SIG-M5 (cell line): ENCODE measurements at places on chromosomes 1 and 21.

GRCh38 chr1:210691039-210691610, 362.4 kb downstream of the HHAT start:
- no peak for DNase-seq

DNA sequence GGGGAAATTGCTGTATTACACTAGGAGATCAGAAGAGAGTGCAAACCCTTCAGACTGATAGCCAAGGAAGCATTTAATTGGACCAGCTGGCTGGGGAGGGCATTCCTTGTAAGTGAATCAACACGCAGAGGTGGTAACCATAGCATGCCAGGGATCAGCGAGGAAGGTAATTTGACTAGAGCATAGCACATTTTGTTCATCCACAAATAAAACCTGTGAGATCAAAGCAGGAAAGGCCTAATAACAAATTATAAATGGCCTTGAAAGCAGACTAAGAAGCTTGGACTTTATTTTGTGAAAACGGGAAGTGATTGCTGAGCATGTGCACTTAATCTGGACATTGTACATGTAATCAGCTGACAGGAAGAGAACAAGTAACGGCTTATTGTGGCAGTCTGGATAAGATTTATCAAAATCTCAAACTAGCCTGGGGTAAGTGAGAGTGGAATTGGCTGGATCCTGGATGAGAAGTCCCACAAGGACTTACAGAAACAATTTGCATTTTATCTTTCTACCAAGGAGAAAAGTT, 11.7 kb upstream of the CD55 start:
- DNase-seq, result no peak

GRCh38 chr1:226785805-226786204, 46.7 kb upstream of the ITPKB start:
- DNase-seq, result no peak

GRCh38 chr1:226438007-226438406, 30.1 kb upstream of the PARP1 start:
- DNase-seq, result no peak

GRCh38 chr1:64122588-64122987, 80.8 kb upstream of the UBE2U start:
- no peak for DNase-seq

- DNase-seq, result no peak
Observed at GRCh38 chr1:1435106-1435903, at the start of gene VWA1. TSS of gene VWA1 (plus strand) at chr1:1435690. CDS start at chr1:1435749, 59 bp downstream.

- DNase-seq, result no peak
Observed at GRCh38 chr21:46326110-46326703, 2.3 kb downstream of the PCNT start.

- no peak for DNase-seq
Observed at GRCh38 chr1:205767248-205767647, 8.0 kb downstream of the RAB29 start.

- no peak for DNase-seq
Observed at GRCh38 chr1:212525479-212526110, 83.0 kb upstream of the ATF3 start.

- no peak for DNase-seq
Observed at GRCh38 chr1:115160728-115161127, 71.4 kb upstream of the TSPAN2 start.

GRCh38 chr1:29849038-29849750, 612.9 kb downstream of the PTPRU start:
- no peak for DNase-seq

- no peak for DNase-seq
Observed at GRCh38 chr1:232932486-232933425, 17.7 kb upstream of the NTPCR start.

- DNase-seq, result no peak
Observed at GRCh38 chr1:58689167-58689566, 10.7 kb downstream of the MYSM1 start.

GRCh38 chr1:95583661-95584210, 349.7 kb downstream of the RWDD3 start:
- DNase-seq, result no peak

- no peak for DNase-seq
Observed at GRCh38 chr21:33015756-33016155, 10.0 kb upstream of the OLIG2 start.

- no peak for DNase-seq
Observed at GRCh38 chr1:27364696-27365371, 1.9 kb downstream of the MAP3K6 start.

DNA sequence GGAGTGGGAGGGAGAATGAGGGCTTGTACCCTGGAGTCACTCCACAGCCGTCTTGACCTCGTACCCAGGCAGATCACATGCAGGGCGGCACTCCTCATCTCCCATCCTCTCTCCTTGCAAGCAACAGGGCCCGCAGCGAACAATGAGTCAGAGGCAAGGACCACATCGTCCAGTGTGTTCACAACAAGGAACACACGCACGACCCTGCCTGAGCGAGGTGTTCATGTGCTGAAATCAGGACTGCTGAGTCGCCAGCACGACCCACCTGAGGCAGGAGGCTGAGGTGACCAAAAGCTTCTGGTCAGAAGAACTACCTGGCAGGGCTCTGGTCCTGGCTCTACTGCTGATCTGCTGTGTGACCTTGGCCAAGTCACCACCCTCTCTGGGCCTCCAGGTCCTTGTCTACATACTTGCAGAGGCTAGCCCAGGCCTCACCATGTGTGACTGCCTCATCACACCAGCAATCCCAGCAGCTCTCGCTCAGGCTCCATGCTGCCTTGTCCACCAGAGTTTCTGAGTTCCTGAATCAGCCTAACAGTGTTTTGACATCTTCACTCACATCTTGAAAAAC, 78.0 kb downstream of the SSBP3 start:
- DNase-seq, result no peak

DNA sequence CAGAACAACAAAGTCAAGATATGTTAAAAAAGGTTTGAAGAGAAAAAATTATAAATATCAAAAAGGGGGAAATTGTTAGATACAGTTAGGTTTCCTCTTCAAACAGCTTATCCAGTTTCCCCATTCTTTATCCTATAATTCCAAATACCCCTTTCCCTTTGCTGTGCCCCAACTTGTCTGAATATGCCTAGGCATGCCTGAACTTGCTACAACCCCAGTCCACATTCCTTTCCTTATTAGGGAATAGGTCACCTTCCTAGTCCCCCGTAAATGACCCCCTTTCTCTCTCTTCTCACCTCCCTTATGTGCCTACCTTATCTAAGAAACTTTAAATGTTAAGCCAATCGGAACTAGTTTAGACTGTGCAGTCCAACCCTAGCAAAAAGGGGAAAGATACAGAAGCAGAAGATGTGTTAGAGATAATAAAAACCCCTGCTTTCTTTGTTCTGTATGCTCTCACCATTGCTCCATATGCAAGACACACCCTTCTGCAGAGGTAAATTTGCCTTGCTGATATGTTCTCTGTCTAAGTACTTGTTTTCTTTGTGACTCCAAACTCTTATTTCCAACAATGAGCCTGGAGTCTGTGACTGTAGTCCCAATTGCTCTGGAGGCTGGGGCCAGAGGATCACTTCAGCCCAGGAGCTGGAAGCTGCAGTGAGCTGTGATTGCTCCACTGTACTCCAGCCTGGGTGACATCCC, 810.1 kb downstream of the PLA2G4A start:
- no peak for DNase-seq

GRCh38 chr1:11337580-11338073, 64.6 kb downstream of the UBIAD1 start:
- DNase-seq, result no peak

DNA sequence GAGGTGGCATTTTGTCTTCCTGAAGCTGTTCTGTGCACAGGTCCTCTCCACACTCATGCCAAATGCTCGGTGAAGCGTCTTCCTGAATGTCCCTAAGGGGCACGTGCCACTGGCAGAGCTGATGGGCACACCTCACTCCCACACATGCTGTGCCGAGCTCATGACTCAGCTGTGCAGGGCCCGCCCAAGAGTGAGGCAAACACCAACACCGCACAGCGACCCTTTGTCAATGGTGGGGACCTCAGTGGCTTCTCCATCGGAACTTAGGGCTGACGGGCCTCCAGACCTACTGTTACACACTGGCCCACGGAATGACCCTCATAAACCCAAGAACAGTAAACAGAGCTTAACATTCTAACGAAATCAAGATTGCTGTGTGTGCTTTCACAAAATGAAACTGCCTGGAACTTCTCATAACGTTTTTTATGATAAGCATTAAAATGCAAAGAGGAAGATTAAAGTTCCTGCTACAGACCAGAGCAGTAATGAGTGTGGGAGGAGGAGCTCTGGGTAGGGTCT, 89.3 kb downstream of the SIM2 start:
- DNase-seq, result no peak

GRCh38 chr1:44584167-44584566, 90.1 kb downstream of the TMEM53 start:
- DNase-seq, result no peak

DNA sequence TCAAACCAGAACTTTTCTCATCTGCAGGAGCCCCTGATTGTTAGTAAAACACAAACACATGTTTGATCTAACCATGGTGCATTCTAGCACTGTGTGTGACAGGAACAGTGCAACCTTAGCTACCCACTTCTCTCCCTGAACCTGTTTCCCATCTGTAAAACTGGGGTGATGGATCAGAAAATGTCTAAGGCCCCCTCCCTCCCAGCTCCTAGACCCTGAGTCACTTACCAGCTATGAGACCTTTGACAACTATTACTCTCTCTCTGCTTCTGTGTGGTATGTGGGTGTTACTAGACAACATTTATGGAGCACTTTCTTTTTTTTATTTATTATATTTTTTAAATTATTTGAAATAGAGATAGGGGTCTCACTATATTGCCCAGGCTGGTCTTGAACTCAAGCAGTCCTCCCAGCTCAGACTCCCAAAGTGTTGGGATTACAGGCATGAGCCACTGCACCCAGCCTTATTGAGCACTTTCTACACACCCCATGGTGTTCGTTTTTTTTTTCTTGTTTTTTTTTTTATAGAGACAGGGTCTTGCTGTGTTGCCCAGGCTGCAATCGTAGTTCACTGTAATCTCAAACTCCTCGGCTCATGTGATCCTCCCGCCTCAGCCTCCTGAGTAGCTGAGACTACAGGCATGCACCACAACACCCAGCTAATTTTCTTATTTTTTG, 2.6 kb downstream of the INPP5B start:
- no peak for DNase-seq

DNA sequence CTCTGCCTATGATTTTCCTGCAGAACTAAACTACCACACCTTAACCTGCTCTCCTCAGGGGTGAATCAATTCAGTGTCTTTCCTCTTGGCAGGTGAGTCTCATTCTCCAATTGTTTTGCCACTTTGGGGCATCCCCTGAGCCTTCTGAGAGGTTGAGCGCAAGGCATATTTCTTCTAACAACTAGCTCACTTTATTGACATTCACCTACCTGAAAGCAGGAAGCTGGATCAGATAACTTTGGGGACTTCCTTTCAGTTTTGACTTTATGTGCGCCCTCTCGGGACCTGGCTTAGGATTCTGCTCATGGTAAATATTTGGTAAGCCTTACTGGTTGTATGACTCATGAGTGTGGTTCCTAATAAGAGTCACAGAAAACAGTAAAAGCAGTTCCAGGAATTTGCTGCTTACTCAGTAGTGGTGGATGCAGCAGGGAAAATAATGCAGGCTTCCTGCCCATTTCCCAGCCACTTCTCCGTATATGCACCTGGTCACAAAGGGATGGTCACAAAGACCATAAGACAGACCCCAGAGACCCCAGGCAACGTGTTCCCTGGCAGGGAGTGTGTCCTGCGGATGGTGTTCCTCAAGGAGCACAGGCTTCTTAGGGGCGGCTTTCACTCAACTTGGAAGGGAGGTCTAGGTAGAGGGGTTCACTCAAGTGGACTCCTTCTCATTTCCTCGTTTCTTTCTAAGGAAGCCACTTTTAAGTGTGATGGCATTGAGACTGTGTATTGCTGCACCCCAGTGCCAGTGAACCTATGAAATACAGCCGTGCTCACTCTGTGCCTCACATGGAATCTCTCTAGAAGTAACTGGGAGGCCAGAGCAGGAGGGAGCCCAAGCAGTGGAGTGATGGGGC, 22.0 kb upstream of the BATF3 start:
- DNase-seq, result no peak

DNA sequence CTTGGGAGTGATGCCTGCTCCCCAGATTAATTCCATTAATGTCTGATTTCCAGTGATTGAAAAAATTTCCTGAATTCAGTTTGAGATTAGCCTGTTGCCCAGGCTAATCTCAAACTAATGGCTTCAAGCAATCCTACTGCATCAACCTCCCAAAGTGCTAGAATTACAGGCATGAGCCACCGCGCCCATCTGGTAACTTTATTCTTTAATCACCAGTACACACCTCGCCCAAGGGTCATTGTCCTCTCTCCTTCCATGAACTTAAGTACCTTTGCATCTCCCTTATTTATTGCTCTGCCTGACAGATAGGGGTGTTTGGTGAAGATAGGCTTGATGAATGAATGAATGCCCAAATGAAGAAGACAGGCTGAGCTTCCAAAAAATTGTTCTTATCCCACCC, 366.5 kb downstream of the SIPA1L2 start:
- DNase-seq, result no peak

DNA sequence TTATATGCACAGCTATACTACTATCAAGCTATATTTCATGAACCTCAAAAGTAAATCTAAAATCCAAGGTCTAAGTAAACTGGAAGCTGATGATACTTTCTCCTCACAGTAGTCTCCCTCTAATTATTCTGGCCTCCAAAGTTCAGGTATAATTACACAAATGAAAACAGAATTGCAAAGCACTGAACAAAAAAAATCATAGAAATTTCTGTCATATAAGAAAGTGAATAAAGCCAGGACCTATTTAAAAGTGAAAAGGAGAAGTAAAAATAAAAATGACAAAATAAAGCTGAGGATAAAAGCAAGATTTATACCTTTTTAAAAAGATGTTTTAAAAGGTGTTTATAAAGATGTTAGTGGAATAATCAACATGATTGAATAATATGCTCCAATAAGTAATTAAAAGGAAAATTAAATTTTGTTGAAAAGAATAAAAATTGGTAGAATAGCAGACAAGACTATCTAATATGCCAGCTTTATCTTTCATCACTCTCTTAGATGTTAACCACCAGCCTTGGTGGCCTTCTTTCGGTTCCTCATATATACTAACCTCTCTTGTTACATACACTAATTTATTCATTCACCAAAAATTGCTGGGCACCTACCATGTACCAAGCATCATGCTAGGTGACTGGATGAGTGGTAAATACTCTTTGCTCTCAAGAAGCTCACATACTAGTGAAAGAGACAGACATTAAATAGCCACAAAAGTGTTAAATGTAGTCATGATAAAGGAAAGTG, 25.1 kb downstream of the SHCBP1L start:
- no peak for DNase-seq

DNA sequence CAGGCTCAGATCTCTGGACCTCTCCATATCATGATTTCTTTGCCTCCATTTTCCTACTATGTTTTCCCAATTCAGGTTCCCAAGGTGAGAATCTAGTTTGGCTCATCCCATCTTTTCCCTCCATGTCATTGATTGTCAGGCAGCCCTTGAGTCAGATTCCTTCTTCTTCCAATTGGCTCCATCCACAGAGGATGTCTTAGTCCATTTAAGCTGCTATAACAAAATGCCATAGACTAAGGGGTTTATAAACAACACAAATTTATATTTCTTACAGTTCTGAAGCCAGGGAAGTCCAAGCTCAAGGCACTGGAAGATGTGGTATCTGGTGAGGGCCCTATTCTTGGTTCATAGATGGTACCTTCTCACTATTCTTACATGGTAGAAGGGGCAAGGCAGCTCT, 42.8 kb upstream of the SLC2A1 start:
- no peak for DNase-seq
